ENCODE measurements at places on chromosomes 2 and 18.

DNA sequence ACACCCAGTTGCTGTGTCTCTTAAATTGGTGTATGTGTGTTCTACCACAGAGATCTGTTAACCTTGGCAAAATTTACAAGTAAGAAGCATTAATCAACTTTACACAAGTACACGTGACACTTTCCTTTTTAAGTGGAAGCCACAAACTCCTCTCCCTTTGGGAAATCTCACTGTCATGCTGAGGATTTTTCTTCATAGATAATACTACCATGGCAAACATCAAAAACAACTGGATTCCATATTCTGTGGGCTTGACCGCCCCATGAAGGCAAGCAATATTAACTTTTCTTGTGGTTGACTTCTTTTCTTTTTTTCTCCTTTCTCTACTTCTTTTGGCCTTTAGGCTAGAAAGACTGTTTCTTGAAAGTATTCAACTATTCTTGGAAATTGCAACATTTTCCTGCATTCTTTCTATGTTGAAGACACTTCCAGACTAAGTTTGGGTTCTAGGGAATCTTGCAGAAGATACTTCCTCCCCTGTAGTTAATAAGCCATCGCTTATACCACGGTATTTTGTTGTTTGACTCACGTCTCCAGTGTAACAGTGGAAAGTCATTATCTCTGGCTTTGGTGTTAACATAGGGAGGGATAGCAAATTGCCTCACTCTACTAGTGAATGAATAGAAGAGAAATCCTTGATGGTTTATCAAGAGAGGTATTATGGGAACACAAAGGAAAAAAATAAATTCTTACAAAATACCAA is 79.5 kb downstream of the SLC8A1 start:
- DNase-seq = peak; percentile 58

DNA sequence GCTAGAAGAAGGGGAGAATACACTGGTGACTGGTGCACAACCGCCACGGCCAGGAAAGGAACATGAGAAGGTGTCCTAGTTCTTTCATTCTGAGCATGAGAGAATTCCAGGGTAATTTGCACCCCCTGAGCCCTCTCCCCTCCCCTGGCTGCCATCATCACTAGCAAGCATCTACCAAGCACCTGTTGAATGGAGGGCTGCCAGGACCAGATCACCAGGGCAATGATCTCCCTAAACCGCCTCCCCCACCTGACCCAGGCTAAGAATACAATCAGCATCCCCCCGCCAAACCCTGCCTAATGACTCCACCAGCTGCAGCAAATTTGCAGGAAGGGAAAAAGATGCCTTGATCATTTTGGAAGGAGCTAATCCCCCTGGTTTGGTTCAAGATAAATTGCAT is 100.2 kb downstream of the STPG4 start:
- DNase-seq = no peak

DNA sequence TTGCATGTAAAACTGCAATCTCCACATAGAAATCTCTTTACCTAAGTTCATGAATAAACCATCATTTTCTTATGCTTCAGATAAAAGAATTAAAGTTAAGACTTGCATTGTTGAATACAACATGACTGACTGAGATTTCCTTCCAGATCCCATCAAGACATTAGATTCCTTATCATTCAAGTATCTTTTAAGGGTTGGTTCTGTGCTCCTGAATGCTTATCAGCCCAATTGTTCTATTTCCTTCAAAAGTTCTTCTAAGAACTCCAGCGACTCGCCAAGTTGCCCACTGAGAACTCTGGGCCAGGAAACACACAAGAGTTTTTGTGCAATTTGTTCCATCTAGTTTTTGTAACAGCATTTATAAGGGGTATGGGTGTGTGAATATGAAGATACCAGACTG is 120.3 kb downstream of the RBMS1 start:
- no peak for DNase-seq

GRCh38 chr2:119809339-119810048 is 49.8 kb downstream of the PTPN4 start:
- peak; percentile 46 for DNase-seq

DNA sequence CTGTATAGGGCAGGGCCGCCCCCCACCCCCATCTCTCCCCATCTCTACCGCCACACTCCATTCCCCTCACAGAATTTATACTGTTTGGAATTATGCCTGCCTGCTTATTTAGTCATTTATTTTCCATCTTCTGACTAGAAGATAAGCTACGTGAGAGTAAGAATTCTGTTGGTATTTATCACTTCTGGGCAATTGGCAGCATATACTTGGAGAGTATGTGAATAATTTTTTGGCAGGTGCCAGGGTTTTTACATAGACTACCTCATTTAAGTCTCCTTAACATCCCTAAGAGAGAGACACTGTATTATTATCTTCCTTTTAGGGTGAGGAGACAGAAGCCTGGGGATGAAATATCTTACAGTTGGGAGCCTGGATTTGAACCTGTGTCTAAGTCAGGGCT is 45.0 kb downstream of the SLC4A1AP start:
- no peak for DNase-seq

DNA sequence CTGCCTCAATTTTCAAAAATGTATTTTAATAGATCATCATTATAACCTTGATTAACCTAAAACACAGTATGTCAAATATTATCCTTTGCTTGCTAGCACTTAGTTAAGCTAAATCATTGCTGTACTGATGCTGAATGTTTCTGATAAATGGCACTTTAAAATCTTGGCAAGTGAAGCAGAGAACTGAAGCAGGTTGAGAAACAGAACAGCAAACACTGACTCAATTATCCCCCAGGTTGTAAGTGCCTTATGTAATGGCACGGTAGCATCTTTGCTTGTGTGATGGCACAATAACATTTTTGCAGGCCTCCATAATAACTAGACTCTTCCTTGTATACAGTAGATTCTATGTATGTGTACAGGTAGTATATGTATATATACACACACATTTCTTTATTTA is 33.8 kb downstream of the ARHGAP15 start:
- DNase-seq = no peak

DNA sequence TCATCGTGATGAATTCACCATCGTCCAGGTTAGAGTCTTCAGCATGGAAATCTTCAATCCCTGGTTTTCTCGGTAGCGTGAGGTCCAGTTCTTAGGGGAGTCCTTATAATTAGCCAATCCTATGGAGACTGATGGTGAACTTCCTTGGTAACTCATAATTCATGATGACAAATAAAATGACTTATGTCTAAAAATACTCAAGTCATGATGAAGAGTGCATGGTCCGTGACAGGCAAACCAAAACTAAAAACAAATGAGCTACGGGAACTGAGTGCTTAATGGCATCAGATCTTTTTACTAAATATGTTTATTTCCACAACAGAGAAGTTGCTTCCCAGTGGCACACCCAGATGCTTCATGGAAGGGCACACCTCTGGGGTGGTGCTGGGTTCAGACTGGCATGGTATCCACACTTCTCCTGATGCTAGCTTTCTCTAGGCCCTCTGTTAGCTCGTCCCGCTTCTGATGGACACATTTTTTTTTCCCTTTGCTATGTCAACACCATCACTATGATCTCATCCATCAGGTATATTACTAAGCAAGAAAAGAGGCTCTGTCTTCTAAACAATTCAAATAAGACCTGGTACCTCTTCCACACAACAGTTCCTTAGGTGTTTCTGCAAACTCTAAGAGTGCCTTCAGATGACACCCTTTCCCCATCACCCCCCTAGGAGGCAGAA is 92.8 kb upstream of the NEDD4L start:
- no peak for DNase-seq

GRCh38 chr2:227610123-227610522 is 4.5 kb downstream of the SCYGR3 start:
- DNase-seq = no peak

- DNase-seq = peak; percentile 75
Measured at GRCh38 chr18:46053368-46054095, 18.5 kb downstream of the PSTPIP2 start.

DNA sequence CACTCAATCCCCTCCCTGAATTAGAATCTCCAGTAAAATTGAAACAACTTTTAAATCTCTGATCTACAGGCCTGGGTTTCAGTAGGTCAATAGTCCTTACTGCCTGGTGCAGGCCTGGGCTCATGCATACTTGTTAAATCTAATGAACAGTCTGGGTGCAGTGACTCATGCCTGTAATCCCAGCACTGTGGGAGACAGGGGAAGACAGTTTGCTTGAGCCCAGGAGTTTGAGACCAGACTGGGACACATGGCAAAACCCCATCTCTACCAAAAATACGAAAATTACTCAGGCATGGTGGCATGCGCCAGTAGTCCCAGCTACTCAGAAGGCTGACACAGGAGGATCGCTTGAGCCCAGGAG is 94.7 kb upstream of the SP3 start:
- DNase-seq = peak; percentile 37

GRCh38 chr2:18404708-18405107 is 155.7 kb downstream of the RDH14 start:
- peak; percentile 60 for DNase-seq

DNA sequence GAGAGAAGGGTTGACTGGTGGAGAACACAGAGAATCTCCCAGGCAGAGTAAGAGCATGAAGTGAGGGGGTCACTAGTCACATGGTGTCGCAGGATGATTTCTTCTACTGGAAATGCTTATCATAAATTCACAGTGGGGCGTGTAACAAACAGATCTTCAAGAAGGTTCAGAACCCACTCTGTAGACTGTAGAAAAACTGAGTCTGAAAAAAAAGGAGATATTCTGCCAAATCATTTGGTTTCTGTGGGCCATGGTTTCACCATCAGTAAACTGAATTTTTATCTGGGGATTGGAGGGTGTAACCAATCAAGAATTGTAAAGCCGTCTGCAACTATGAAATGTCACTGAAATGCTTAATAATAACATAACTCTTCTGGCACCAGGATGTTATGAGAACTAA is 15.0 kb downstream of the TPGS2 start:
- DNase-seq = no peak

DNA sequence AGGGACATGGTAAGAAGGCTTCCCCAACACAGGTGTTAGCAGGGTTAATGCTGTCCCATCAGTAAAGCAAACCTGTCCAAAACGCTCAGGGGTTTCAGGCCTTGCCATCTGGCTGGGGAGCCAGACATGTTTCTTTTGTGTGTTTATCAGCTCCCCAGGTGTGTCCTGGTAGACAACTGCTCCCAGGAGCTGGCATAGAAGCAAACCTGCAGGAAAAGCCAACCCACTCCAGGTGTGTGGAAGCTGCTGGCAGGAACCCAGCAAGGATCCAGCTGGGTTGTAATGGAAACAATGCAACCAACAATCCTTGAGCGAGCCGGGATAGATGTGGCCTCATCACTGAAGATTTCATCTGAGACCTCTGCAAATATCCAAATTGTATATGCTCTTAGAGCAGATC is 123.1 kb downstream of the RAB3GAP1 start:
- no peak for DNase-seq

DNA sequence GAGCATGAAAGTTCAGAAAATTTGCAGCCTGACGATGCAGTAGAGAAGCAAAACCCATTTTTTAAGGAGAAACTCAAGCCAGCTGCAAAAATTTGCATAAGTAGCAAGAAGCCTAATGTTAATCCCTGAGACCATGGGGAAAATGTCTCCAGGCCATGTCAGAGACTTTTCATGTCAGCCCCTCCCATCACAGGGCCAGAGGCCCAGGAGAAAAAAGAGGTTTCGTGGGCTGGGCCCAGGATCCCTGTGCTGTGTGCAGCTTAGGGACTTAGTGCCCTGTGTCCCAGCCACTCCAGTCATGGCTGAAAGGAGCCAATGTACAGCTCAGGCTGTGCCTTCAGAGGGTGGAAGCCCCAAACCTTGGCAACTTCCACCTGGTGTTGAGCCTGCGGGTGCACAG is 533.0 kb downstream of the THSD7B start:
- DNase-seq = no peak

DNA sequence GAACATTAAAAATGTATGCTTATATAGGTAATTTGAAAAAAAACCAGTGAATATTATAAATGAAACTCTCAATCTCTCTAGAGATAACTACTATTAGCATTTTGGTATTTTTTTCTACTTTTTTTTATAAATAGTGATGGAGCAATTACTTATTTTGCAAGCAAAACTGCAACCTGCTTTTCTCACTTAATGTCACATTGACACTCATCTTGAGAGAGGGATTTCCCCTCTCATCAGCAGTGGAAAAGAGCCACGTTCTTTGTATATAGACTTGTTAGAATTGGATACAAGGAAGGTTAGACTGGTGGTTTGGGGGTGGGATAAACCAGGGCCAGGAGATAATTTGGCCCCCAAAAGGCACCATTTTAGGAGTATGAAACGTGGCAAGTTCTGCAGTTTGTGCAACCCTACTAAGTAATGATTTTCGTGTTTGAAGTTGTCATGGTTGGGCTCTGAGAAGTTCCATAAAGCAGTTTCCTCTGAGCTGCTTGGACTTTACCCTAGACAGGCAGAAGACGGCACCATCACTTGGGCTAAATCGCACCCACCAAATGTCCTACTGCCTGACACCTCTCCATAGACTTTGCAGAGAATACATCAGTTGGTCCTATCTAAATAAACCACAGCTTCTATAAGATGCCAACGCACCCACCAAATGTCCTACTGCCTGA is 194.0 kb downstream of the ACTR3 start:
- DNase-seq = no peak

- DNase-seq = no peak
Measured at GRCh38 chr2:203796248-203797010, 71.1 kb upstream of the CTLA4 start.

DNA sequence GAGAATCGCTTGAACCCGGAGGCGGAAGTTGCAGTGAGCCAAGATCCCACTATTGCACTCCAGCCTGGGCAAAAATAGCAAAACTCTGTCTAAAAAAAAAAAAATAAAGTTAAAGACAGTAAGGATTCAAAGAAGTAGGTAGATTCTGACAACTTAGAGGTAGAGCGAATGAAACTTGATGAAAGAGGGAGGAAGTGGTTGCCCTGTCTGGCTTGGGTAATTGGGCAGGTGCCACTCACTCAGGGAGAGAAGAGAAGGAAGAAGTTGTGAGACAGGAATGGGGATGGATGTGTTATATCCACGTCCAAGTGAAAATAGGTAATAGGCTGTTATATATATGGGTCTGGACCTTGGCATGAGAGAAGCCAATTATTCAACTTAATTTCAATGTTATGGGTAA is 26.3 kb downstream of the NDC80 start:
- no peak for DNase-seq

- DNase-seq = no peak
Measured at GRCh38 chr18:45253056-45253565, 362.2 kb upstream of the SLC14A2 start.

DNA sequence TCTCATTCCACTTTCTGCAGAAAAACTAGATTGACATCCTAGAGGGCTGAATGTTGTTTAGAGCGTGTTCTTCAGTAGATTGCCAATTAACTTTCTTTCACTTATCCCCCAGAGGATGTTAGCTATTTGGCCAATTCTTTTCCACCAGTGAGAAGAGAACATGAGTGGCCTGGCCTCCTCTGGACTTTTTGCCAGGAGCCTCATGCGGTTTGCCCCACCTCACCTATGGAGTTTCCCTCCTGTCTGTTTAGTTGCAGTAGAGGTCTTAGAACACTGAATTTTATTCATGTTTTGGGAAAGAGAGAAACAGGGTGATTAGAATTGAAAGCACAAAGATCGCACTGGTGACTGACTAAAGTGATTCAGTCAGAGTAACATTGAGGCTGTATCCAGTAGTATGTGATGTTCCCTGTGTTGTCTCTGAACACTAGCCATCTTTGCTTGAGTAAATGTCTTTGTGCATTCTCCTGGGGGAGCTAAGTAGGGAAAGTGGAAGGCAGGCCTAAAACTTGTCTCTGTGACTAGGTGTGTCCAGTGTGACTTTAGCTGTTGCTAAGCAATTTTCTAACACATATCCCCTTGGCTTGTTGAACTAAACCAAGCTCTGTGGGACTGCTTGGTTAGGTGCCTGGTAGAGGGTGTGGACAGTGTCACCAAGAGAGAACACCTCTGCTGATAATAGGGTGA is 34.0 kb downstream of the UGP2 start:
- DNase-seq = no peak
